G401 (cell line): ENCODE measurements at places on chromosomes 12 and 14. TPM values are rescaled to one million over a fixed set of nuclear protein-coding genes. Genes with fewer than 3 reads are reported as not detected.
A peak's percentile ranks its signal among the peaks of the same experiment; 100 is the strongest.

UNC79 gene
- 0.44 TPM in 1 of 2 replicates, not detected in the other for total RNA-seq

NOXRED1 gene
- not detected in 2 replicates for total RNA-seq

LALBA gene
- not detected in 2 replicates for total RNA-seq

BLOC1S1 gene
- 60.2 and 73.7 TPM in 2 replicates for total RNA-seq

DNA sequence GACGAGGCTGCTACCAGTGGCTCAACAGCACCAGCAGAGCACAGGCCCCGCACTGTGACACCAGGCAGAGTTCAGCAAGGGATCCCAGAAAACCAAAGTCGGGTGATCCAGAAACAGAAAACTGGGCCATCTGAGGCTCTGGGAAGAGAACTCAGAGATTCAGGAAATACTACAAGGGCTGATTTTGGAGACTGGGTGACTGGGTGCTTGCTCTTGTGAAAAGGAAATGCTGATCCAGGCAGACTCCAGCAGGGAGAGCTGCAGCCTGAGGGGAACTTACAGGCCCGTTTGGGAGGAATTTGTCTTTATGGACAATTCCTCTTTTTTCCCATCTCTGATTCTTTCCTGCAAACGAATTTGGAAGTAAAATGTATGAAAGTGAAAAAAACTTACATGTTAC, 28.2 kb downstream of the FOXN3 start:
- DNase-seq = peak; percentile 67

GRCh38 chr12:130367523-130367922, 29.8 kb downstream of the PIWIL1 start:
- DNase-seq = no peak

DNA sequence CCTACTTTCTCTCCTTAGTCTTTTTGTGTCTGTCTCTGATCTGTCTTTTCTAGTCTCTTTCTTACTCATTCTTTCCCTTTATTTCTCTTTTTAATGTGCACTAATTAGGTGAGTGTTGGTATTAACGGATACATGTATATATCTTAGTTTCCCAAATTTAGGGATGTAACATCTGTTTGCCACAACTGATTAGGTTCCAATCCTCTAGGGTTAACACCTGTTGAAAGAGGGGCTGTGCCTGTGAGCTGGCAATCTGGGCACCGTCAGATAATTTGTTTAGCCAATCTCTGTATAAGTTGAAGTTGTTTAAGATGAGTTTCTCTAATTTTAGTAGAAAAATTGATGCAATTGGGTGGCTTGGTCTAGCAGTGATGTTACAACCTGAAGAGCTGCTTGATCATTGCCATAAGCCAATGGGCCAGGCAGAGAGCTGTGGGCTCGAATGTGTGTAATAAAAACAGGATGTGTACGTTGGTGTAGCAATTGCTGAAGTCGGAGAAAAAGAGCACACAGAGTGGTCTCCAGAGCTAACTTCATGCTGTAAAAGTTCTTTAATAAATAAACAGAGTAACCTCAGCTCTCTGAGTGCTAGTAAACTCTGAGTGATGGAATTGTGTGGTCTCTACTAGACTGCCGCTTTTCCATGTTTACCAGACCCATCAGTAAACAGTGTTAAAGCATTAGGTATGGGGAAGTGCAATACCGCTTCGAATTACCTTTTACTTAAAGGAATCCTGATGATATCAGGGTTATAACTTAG, 18.3 kb upstream of the LYZ start:
- DNase-seq = no peak

DNA sequence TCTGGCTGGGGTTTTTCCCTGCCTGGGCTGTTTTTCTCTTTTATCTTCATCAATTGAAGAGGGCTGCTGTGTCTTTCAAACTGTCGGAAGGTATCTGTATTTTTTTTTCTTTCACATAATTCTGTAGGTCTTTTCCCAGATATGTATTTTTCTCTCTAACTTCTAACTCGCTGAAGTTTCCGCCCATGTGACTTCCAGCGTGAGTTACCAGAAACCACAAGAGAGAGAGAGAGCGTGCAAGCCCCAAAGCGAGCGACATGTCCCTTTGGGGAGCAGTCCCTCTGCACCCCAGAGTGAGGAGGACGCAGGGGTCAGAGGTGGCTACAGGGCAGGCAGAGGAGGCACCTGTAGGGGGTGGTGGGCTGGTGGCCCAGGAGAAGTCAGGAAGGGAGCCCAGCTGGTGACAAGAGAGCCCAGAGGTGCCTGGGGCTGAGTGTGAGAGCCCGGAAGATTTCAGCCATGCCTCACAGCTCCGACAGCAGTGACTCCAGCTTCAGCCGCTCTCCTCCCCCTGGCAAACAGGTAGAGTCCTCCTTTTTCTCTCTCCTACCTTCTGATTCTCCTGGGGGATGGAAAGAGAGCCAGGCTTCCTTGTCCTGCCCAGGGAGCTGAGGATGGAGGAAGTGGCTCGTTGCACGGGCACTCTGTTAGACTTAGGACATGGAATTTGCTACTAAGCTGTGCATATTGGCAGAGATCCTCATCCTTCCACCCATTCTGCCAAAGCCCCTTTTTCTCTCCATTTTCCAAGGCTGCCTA, at the start of gene BATF:
BATF (plus strand) TSS at position 246 of the 759 bp plus-strand sequence; CDS start at position 460, 214 bp downstream.
- no peak for DNase-seq

DNA sequence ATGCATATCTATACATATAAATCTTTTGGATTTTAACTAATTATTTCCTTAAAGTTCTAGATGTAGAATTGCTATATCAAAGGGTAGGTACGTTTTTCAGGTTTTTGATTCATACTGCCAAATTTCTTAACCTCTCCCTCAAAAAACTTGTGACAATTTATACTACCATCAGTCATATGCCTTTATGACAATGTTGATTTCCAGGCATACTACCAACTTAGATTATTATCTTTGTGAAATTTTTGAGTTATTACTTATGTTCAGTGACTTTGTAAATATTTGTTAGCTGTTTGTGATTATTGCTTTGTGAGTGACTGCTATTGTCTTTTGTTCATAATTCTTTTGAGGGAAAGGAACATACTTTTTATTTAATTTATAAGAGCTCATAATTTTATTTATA, 107.0 kb downstream of the SLC38A6 start:
- DNase-seq = no peak
